ENCODE measurements at places on chromosomes 11 and 22. TPM values are rescaled to one million over a fixed set of nuclear protein-coding genes. Genes with fewer than 3 reads are reported as not detected.

MCHR1 gene
- total RNA-seq: 11.5 TPM

LINC01488 gene
- not detected for total RNA-seq

IGLL1 gene
- total RNA-seq: not detected

KRTAP5-9 gene
- total RNA-seq: not detected

ROBO3 gene
- total RNA-seq: 15.5 TPM

Measured in diencephalon (tissue), 1 donor.